Mucosa of gallbladder (tissue), 1 donor: ENCODE measurements at places on chromosomes 5 and 9. TPM values are rescaled to one million over a fixed set of nuclear protein-coding genes. Genes with fewer than 3 reads are reported as not detected.

GRCh38 chr9:125646621-125647100 is 60.3 kb downstream of the MAPKAP1 start:
- no peak for DNase-seq

GRCh38 chr9:130354806-130355205 is 89.2 kb downstream of the HMCN2 start:
- DNase-seq = no peak

Gene CDKN2B-AS1
- 0.55 TPM for total RNA-seq

DNA sequence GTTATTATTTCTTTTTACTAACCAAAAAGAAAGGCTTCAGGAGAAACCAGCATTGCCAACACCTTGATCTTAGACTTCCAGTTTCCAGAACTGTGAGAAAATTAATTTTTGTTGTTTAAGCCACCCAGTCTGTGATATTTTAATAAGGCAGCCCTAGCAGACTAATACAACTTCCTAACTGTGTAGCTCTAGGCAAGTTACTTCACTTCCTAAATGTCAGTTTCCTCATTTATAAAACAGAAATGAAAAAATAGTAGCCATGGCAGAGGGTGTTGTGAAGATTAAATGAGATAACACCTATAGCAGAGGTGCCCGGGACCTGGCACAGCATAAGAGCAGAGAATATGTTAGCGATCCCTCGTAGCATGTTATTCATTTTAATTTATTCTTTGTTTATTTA is 66.6 kb upstream of the HAND1 start:
- DNase-seq = no peak

- no peak for DNase-seq
These were observed 5.2 kb upstream of the BARX1 start for GRCh38 chr9:93960221-93960970.

DNA sequence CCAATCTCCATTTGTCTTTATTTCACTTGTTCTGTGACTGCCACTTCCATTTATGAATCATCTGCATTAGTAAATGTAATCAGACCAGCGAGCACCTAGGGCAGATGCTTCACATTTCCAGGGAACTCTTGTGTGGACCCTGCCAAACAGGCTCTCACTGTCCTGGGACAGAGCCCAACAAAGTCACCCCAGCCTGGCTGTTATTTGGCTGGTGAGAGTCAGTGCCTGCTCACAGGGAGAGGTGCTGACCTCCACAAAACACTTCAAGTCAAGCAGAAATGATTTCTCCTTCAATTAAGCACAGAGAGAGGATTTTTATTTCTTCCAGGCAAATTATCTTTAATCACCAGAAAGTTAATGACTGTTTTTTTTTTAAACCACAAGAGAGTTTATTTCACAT is 568.0 kb downstream of the MTRR start:
- no peak for DNase-seq

GRCh38 chr9:30815585-30815984 is 1568.9 kb upstream of the ACO1 start:
- DNase-seq = no peak

DNA sequence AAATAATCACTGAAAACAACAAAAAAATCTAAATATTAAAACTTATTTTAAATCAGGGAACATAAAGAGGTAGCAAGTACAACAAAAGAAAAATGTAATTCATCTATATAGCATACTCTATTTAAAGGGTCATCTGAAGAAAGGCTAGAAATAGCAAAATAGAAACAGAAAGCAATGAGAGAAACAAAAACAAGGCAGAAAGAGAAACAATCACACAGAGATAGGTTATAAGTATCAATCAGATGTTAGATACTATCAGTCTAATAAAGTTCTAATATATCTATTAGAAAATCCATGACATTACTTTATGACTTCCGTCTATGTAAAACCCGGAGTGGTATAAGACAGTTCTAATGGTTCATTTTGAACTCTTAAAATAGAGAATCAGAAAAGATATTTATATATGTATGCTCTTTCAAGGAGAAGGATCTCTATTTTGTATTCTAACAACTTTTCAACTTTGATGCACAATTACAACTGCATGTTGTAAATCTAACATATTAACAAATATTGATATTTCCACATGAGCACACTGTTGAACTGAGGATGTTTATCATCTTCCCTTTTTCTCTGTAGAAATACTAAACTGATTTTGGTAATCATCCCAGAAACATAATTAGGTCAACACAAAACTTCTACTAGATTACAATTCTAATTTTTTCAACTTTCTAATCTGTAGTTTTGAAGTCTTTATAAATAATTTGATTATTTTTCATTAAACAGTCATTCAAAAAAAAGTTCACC is 15.8 kb downstream of the RICTOR start:
- DNase-seq = no peak

Gene CDH10
- total RNA-seq = 0.14 TPM
